Fibroblast of the aortic adventitia (primary cell): ENCODE measurements at places on chromosomes 2 and 18.

DNA sequence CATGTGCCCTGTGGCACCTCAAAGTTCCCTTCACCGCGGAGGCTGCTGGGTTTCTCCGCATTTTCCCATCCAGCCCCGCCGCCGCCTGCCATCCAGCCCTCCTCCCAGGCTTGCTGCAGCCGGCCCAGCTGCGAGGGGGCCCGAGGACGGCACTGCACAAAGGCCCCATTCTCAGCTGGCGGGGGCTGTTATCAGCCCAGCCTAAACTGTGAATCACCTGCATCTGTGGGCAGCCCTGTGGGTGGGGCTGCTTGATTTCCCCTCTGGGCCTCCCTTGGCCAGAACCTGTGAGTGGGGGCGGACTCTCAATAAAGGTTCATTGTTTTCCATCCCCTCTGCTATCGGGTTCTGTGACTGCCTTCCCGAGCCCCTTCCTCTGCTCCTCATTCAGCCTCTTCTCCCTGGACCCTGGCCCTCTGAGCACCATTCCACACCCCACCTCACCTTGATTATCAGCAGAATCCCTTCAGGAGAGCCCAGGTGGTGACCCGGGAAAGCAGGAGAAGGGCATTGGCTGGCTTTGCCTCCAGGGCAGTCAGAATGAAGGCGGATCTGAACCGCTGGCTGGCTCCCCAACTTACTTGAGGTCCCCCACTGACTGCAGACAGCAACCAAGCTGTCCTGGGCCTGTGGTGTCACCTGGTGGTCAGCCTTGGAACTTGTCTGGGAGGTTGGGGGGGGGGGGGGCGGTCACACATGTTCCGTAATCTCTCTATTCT, 204.5 kb downstream of the ZFP36L2 start:
- DNase-seq: no peak

DNA sequence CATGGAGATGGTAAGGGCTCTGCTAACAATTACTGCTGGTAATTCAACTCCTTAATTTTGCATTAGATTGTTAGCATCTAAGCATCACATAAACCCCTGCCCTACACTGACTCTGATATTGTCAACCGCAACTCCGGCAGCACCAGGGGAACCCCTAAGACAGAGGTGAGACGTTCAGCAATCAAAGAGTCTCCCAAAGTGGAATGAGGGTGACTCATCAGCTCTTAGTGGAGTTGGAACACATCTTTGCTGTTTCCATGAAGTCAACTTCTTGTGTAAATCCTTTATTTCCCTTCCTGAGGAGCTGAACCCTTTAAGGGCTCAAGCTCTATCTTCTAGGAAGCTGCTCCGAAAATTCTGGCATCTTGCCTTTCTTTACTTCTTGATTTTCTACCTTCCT, 52.1 kb downstream of the ABCG8 start:
- DNase-seq: peak; percentile 23

DNA sequence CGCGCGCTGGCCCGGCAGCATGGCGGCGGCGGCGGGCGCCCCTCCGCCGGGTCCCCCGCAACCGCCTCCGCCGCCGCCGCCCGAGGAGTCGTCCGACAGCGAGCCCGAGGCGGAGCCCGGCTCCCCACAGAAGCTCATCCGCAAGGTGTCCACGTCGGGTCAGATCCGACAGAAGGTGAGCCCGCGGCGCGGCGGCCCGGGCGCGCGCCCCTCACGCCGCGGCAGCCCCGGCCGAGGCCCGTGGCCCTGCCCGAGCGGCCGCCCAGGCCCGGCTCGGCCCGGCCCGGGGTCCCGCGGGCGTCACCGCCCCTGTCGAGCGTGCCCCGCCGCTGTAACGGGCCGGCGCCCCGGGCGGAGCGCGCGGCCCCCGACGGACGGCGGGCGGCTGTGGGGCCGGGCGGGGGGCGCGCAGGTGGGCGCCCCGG, 218 bp downstream of the DGKD start:
- DNase-seq: no peak

DNA sequence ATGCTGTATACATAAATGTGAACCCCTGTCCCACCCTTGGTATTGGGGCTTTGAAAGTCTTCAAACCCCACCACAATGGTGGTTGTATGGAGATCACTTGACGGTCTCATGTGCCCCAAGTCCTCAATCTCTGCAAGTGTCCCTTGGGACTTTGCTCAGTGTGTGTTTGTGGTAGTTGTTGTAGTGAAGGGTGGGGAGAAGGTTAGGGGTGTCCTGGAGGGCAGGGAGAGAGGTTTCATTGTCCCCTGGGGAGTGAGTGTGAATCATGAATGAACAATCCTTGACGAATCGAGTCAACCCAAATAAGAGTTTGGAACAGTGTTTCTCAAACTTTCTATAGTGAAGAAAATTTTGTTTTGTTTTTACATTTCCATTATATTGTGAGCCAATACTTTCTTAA, 28.1 kb downstream of the COL4A3 start:
- DNase-seq: no peak
